MV-4-11 (cell line): ENCODE measurements at places on chromosomes 12 and 14.

DNA sequence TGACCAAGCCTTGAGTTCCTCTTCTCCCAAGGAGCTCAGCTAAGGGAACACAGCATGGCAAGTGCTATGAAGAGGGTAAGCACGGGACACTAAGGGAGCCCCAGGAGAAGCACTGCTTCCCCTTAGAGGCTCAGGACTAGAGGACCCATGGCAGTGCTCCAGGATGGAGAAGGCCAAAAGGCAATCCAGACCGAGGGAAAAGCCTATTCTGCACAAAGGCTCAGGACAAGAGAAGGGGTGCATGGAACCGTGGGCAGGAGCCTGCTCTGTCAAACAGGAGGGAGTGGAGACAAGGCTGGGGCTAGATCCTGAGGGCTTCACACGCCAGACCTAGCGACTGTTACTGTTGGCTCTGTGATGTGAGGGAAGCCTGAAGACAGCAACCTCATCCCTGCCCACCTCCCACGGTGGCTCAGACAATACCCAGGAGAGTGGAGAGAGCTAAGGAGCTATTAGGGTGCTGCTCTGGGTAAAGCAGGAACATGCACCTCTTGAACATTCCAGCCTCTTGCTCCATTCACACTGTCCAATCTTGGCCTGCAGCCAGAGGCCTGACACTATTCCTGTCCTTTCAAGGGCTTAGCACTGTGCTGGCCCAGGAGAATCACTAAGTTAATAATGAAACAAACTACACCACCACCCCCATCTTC, 24.2 kb downstream of the OTUB2 start:
- no peak for DNase-seq

GRCh38 chr12:122882908-122883558, 12.9 kb downstream of the VPS37B start:
- DNase-seq, result no peak

- DNase-seq, result no peak
These were observed 74.3 kb downstream of the SUSD6 start for GRCh38 chr14:69685716-69686115.

DNA sequence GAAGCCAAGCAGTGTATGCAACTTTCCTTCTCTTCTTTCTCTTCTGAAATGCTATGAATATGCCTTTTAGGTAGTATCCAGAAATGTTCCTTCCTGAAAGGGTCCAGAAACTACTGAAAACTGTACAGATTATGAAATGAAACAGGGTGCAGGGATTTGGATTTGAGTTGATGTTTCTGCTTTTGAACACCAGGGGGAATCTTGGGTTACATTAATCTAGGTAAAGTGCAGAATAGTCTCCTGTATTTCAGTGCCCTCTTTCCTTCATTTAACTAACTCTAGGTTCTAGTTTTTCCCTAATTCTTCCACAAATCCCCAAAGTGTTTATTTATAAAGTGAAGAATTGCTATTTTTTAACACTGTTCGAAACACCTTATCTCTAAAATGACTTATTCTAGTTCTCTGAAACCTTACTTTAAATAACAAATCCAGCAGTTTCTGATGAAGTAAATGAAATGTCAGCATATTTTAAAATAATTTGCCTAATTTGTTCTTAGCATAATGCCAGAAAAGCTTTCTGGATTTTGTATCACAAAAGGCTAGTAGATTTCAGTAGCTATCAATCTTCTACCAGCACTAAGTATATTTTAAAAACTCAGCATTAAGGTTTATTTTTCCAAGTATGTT, 111.9 kb downstream of the LRRK2 start:
- DNase-seq, result no peak

DNA sequence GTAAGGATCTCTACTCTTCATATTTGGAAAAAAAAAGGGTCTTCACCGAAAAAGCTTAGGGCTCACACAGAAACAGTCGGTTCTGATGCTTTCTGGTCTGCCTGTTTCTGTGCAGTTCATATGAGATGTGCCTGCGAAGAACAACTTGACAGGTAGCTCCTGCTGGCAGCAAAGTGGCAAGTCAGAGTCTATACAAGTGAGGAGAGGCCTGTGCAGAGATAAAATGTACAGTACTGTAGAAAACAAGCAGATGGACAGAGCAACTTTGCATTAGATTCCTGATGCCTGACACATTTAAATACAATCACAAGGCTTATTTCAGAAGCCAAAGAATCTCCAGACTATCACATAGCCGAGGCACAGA, 936.0 kb downstream of the DIO2 start:
- DNase-seq, result no peak

DNA sequence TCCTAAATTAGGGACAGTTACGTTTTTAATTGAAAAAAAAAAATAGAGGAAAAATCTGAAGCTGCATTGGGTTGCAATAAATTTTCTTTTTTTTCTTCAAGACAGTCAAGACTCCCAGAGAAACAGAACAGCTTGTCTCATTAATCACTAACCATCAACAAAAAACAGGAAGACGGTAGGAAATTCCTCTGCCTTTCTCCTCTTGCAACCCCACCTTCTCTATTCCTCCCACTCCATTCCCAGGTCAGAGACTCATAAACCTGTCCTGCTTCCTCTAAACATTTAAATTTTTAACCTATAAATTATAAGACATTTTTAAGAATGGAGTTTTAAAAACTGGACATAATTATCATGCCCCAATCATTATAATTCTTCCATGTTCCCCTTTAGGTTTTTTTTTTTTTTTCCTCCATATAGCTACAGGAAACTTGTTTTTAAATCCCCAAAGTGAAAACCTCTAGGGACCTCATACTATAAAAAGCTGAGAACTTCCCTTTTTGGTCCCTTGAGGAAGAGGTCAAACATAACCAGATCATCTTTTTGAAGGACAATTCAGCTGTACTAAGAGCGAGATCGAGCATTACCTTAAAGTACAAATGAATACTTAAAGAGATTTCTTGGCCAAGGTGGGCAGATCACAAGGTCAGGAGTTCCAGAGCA, 36.0 kb downstream of the CPM start:
- DNase-seq, result peak; percentile 83
